ENCODE measurements at places on chromosomes 16 and 17.

- DNase-seq = no peak
Measured at GRCh38 chr16:59385959-59386358, 651.8 kb upstream of the GOT2 start.

- no peak for DNase-seq
Measured at GRCh38 chr16:86322806-86323205, 187.5 kb upstream of the FOXF1 start.

- peak; percentile 28 for DNase-seq
Measured at GRCh38 chr17:48134912-48135480, 27.4 kb downstream of the SNX11 start.

GRCh38 chr17:30323895-30324319 is 9.9 kb downstream of the TMIGD1 start:
- no peak for DNase-seq

DNA sequence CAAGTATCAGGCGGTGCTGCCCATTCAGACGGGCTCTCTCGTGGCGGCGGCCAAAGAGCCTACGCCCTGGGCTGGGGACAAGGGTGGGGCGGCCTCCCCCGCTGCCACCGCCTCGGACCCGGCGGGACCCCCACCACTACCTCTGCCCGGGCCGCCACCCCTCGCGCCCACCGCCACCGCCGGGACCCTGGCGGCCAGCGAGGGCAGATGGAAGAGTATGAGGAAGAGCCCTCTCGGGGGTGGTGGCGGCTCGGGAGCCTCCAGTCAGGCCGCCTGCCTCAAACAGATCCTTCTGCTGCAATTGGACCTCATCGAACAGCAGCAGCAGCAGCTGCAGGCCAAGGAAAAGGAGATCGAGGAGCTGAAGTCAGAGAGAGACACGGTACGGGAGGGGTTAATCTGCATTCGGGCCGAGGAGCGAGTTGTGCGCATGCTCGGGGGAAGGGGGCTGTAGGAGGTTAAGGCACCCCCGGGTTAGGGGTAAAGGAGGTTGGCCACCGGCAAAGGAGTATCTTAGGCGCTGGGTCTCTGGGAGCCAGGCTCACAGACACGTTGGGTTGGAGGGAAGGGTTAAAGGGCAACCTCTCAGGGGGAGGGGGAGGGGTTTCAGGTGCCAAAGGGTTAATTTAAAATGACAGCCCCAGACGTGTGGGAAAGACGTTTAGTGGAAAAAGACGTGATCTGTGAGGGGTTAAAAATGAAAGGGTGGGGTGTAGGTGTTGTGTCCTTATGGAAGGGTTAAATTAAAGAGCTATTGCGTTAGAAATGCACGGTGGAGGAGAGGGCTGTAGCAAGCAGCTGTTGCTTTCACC is 1.4 kb downstream of the MSL1 start:
- DNase-seq = no peak

DNA sequence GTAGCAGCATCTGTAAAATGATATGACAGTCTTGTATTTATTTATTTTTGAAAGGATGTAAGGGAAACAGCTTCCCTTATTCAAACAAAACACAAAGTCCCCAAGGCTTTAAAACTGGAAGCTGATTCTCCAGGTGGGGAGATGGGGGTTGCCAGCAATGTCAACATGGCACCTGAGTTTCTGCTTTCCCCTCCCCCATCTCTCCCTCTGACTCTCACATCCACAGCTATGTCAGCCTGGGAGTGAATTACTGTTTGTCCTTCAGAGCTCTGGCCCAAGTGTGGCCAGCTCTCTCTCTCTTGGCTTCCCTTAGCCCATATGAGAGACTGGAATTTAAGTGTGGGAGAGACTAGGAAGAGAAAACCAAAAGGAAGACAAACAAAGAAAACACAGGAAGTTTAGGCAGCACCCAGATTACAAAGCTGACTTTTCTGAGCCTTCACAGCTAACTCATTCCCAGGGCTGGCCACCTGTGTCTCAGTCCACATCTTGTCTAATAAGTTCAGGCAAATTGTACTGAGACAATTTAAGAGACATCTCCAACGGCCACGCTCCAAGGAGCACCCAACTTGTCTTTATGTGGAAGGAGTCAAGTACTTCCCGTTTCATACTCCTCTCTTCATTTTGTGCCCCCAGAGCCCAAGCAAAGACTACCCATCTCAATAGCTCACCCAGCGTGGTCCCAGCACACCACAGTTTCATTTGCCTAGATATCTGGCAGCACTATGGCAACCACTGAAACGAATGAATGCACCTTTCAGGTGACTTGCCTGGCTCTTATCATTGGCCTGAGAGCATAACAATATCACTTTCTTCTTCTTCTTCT is 69.2 kb downstream of the SOX9 start:
- DNase-seq = no peak

DNA sequence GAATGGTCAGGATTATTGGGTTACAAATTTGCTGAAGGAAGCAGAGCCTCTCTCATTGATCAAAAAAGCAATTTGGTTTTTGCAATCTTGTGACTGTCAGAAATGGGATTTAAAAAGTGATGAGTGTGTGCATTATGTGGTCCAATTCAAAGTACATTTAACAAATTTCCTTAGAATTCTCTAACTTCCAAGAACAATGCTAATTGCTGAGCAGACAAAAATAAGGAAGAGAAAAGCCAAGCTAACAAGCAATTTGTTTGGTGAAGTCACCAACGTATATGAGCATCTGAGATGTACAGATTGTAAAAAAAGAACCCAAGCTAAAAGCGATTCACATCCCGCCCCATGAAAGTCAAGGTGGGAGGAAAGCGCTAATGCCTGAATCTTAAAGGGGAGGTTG is 1643.9 kb downstream of the CDH8 start:
- DNase-seq = no peak

DNA sequence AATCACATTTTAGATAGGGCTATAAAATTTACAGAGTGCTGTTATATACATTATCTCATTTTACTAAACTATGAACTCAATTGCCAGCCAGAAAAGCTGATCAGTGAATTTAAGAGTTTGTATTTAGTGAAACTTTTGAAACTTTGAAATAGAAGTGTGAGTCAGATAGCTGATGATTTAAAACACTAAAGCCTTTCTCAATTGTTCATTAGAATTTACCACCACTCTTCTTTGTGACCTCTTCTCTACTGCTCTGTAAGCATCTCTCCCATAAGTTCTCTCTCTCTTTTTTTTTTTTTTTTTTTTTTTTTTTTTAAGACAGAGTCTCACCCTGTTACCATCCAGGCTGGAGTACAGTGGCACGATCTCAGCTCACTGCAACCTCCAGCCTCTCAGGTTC is 43.7 kb downstream of the GOSR1 start:
- DNase-seq = no peak

- DNase-seq = peak; percentile 99
Measured at GRCh38 chr16:89701425-89702406, at the start of gene SPATA2L. SPATA2L (minus strand) TSS chr16:89701705; CDS start chr16:89701232, 473 bp downstream.

DNA sequence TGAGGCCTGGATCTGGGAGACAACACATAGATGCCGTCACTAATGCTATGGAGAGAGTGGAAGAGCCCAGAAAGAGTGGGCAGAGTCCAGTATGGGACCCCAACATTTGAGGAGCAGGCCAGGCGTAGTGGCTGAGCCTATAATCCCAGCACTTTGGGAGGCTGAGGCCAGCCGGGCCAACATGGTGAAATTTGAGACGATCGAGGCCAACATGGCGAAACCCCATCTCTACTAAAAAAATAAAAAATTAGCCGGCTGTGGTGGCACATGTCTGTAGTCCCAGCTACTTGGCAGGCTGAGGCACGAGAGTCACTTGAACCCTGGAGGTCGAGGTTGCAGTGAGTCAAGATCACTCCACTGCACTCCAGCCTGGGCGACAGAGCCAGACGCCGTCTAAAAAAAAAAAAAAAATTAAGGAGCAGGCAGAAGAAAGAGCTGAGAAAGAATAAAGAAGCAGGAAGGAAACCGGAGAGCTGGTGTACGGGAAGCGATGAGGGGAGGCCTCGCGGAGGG is 6.0 kb upstream of the DNAI2 start:
- no peak for DNase-seq

GRCh38 chr17:75611851-75612429 is 21.3 kb upstream of the SMIM5 start:
- DNase-seq = no peak

GRCh38 chr17:45221081-45222013 is at the start of gene FMNL1:
FMNL1 (plus strand) TSS chr17:45221885; CDS start chr17:45222125, 240 bp downstream.
- no peak for DNase-seq

DNA sequence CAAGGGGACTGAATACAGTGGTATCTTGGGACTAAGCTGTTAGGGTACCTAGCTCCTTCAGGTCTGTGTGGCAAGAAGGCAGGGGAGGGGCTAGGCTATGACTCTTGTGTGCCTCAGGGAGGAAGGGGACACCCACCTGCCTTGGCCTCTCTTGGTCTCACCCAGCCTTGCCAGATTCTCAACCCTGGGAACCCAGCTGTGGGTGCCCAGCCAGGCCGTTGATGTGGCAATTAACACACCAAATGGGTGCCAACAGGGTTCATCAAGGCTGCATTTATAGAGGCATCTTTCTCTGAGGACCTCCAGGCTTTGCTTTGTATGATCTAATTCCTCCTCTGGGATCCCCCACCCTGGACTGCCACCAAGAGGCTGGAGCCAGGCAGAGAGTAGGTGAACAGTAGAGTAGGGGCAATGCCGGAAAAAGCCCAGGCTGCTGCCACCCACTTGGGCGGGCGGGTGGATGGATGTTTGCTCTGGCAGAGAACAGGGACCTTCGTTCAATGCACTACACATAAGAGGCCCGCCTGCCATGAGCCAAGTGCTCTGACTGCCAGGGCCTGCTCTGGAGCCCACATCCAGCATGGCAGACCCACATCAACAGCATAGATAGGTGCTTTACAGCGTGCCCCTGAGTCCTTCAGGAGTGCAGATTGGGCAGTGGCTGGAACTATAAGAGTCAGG is 3.2 kb upstream of the ASB16 start:
- DNase-seq = no peak

DNA sequence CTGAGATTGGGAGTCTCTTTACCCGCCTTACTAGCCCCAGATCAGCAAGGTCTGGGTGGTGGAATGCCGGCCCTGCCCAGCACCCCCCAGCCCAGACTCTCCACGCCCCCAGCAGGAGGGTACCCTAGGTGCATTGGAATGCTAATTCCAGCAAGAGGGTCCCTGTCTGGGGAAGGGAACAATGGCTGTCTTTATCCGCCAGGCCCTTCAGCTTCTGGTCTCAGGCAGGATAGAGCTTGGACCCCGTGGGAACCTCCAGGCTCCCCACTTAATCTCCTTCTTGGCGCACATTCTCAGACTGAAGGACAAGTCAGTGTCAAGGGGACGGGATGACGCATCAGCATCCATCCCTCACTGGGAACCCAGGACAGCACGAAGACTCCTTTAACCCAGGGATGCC is 85.1 kb downstream of the LITAF start:
- DNase-seq = no peak

DNA sequence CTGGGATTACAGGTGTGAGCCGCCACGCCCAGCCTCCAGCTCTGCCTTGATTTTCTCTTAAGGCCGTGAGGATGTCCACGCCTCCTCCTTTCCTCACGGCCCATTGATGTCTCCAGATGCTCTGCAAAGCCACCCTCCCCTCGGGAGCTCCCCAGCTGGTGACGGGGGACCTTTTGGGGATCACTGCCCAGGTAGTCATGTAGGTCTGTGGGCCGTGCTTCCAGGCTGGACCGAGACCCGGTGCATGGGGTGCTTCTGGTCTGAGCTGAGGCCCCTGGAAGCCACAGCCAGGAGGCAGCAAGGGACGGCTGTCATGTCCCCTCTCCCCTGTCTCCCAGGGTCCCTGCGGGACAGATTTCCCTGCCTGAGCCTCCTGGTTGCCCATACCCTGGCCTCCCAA is 277.8 kb downstream of the SEC14L1 start:
- no peak for DNase-seq

DNA sequence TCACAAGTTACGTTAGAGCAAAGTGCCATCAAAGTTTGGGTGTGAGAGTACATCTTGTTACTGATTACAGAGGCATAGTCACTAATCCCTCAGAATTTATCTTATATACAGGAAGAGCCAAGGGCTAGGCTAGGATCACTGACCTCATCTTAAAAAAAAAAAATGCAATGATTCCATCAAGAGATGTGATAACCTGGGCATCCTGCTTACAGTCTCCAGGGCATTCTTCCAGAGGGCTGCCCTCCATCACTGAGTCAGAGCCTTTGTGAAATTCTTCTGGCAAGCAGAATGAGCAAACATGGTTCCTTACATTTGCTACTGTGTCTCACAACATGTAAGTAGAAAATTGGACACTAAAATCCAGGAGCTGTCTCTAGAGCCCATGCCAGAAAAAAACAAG is 410.6 kb downstream of the ZFHX3 start:
- DNase-seq = no peak

- no peak for DNase-seq
Measured at GRCh38 chr17:37273409-37274051, 102.3 kb upstream of the C17orf78 start.

DNA sequence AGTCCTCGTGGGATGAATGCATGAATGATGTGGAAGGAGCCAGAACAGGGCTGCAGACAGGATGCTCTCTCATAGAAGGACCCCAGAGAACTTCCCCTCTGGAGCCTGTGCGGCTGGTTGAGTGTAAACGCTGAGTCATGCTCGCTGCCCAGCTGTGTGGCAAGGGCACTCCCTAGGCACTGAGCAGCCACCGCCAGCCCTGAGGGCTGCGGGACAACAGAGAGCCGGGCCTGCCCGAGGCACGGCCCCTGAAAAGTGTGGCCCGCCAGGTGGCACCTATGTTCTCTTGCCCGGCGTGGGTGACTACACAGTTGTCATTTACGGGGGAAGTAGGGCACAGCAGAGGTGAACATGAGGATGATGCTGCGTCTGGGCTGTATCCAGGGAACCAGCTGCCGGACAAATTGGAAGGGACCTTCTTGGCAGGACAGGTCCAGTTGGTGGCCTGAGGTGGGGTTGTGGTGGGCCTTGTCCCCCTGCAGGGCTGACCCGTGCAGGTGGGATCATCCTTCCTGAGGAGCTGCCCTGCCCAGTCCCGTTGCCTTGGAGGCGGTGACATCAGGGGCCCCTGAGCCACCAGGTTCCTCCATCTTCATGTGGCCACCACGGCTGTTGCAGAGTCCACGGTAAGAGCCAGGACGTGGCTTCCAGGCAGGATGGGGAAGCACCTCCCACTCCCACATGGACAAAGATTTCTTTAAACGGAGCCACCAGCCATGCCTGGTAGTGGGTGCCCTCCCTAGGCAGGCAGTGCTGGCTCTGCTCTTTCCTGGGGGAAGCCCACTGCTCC is 94.8 kb upstream of the CBX4 start:
- no peak for DNase-seq

GRCh38 chr17:78722246-78722761 is 59.8 kb downstream of the CYTH1 start:
- DNase-seq = no peak

DNA sequence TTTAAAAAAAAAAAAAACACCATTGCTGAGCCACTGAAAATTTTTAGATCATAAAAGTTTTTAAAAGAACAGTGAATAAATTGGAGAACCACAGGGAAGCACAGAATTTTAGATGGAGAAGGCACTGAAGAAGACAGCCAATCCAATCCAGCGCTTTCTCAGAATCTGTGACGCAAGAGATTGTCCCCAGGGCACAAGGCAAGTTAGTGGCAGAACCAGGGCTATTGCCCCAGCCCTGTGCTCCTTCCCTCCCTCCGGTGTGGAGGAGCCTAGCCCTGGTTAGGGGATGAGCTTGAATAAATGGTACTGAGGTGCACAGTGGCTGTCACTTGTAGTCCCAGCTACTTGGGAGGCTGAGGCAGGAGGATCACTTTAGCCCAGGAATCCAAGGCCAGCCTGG is 108.3 kb downstream of the ZNF423 start:
- no peak for DNase-seq

GRCh38 chr17:2172999-2173398 is 118.1 kb downstream of the HIC1 start:
- no peak for DNase-seq

- no peak for DNase-seq
Measured at GRCh38 chr17:83192161-83192788, 112.9 kb downstream of the METRNL start.

- no peak for DNase-seq
Measured at GRCh38 chr16:7744546-7745264, 412.1 kb downstream of the RBFOX1 start.
